Body of pancreas (tissue), 4 donors: ENCODE measurements at places on chromosomes 6 and 20.

DNA sequence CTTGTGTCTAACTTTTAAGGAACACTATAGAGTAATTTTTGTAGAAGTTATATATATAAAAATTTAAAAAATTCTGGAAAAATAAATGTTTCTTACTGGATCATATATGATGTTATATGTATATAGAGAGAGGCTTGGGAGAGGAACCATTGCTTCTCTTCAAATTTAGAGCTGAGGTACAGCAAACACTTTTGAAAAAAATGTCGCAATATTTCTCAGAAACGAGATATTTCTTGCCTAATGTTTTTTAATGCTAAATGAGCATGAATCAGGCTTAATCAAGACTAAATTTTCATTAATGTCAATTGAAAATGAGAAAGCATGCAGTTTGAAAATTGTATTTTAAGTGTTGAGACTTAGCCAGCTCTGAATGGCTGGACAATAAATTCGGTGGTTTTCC lies 2.6 kb downstream of the PKIB start:
- H3K27ac ChIP-seq: no peak overlapping the region
- H3K36me3 ChIP-seq: no peaks in the 10 kb centered on the region
- no peak for DNase-seq
- H3K4me3 ChIP-seq: no peak overlapping the region
- peaks cover 14% of the 10 kb centered on the region for H3K4me1 ChIP-seq
- no peaks in the 10 kb centered on the region for H3K27me3 ChIP-seq

GRCh38 chr6:38479331-38479730 lies 160.4 kb downstream of the BTBD9 start:
- H3K27ac ChIP-seq: no peak overlapping the region
- no peak overlapping the region for H3K4me3 ChIP-seq
- no peak for DNase-seq

GRCh38 chr6:105645958-105646357 lies 243.1 kb upstream of the PREP start:
- no peaks in the 10 kb centered on the region for H3K4me1 ChIP-seq
- no peaks in the 10 kb centered on the region for H3K36me3 ChIP-seq
- no peak overlapping the region for H3K4me3 ChIP-seq
- no peak overlapping the region for H3K27ac ChIP-seq

- no peak for DNase-seq
- H3K4me3 ChIP-seq: no peak overlapping the region
- H3K36me3 ChIP-seq: no peaks in the 10 kb centered on the region
- no peaks in the 10 kb centered on the region for H3K27me3 ChIP-seq
- no peak overlapping the region for H3K27ac ChIP-seq
These were observed 258.8 kb downstream of the SMOC2 start for GRCh38 chr6:168699631-168700295.

- no peak for DNase-seq
- no peak overlapping the region for H3K27ac ChIP-seq
- H3K36me3 ChIP-seq: no peaks in the 10 kb centered on the region
- no peak overlapping the region for H3K4me3 ChIP-seq
These were observed 75.3 kb upstream of the MRAP2 start for GRCh38 chr6:83958241-83958685.

GRCh38 chr6:46190889-46191288 lies 20.1 kb upstream of the ENPP5 start:
- no peaks in the 10 kb centered on the region for H3K4me1 ChIP-seq
- H3K36me3 ChIP-seq: no peaks in the 10 kb centered on the region
- H3K27me3 ChIP-seq: no peaks in the 10 kb centered on the region
- no peak overlapping the region for H3K4me3 ChIP-seq

DNA sequence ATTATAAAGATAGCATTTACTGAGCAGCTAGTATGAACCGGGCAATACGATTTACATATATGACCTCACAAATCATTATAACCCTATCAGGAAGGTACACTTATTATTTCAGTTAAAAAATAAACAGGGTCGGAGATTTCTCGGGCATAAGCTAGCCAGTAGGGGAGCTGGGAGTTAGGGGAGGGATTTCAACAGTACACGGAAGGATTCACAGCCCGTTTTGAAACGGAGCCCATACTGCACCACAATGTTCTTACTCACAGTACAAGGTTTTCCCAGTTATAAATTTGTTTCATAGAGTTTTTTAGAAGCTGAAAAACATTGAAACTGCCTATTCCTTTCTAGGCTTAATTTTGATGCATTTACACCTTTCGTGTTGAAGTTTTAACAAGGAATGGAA lies 607.1 kb downstream of the HDGFL1 start:
- DNase-seq: no peak
- H3K4me3 ChIP-seq: no peak overlapping the region
- H3K4me1 ChIP-seq: peaks cover 6% of the 10 kb centered on the region
- no peaks in the 10 kb centered on the region for H3K36me3 ChIP-seq

DNA sequence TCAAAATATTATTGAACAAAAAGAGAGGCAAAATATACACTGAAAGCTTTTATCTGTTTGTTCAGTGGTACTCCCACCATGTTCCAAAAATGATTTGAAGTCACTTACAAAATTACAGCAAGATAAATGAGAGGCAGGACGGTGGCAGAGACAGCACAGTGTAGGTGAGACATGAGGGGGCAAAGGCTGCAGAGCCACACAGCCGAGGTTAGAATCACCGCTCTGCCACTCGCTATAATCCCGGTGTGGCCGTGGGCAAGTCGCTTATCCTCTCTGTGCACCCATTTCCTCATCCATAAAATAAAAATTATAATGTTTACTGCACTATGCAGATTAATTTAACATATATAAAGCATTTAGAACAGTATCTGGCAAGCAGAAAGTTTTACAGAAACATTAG lies 140.1 kb upstream of the BEND6 start:
- no peak overlapping the region for H3K27ac ChIP-seq
- DNase-seq: no peak
- H3K4me3 ChIP-seq: no peak overlapping the region
- no peaks in the 10 kb centered on the region for H3K27me3 ChIP-seq
- no peaks in the 10 kb centered on the region for H3K4me1 ChIP-seq

GRCh38 chr20:546353-546752 lies 2.8 kb upstream of the CSNK2A1 start:
- H3K27ac ChIP-seq: no peak overlapping the region
- H3K27me3 ChIP-seq: no peaks in the 10 kb centered on the region
- no peak overlapping the region for H3K4me3 ChIP-seq
- no peaks in the 10 kb centered on the region for H3K36me3 ChIP-seq
- DNase-seq: no peak
- peaks cover 20% of the 10 kb centered on the region for H3K4me1 ChIP-seq

DNA sequence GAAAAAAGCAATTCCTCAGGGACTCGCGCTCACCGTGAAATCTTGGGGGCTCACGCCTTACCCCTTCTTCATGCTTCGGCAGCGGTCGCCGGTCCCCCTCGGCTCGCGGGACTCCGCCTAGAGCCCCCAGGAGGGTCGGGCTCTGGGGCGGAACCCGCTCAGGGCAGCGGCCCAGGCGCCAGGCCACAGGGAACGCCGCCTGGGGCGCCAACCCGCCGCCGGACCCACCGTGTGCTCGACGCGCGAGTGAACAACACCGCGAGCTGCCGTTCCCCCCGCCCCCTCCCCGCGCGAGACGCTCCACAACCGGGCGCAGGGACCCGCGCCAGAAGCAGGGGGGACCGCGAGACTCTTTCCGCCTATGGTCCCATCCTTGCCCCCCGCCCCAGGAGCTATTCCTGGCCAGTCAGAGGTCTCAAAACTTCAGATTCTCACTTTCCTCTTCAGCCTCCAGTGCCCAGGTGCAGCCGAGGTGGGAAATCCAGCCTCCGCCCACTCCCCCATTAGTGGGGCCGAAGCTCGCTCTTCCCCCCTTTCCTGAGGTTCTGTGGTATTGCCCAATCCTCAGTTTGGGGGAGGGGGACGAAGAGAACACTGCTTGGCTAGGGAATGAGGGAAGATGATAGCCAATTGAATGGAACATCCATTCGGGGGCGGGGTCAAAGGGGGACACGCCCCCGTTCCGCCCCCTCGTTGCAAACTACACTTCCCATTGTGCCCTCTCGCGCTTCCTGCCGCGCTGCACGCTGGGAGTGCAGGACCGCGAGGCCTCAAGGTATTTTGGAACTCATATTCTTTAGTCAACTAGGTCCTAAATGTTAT lies at the start of gene WASF1:
Gene WASF1, minus strand, starts transcription at position 265 of the 822 bp plus-strand sequence. CDS start 52,069 bp downstream, outside the sequence.
- H3K36me3 ChIP-seq: no peaks in the 10 kb centered on the region
- H3K27me3 ChIP-seq: no peaks in the 10 kb centered on the region
- peak within 1 kb of the TSS; percentile 65 for H3K27ac ChIP-seq
- H3K4me1 ChIP-seq: peaks cover 34% of the 10 kb centered on the region
- peak; percentile 96 for DNase-seq

DNA sequence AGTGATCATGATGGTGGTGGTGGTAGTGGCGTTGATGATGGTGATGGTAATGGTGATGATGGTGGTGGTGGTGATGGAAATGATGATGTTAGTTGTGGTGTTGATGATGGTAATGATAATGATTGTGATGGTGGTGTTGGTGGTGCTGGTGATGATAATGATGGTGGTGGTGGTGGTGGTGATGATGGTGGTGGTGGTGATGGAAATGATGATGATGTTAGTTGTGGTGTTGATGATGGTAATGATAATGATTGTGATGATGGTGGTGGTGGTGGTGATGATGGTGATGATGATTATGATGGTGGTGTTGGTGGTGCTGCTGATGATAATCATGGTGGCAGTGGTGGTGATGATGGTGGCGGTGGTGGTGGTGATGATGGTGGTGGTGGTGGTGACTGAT lies 51.4 kb downstream of the ARHGAP40 start:
- H3K4me1 ChIP-seq: no peaks in the 10 kb centered on the region
- no peaks in the 10 kb centered on the region for H3K27me3 ChIP-seq
- no peaks in the 10 kb centered on the region for H3K36me3 ChIP-seq
- H3K27ac ChIP-seq: no peak overlapping the region
- no peak for DNase-seq
- no peak overlapping the region for H3K4me3 ChIP-seq

GRCh38 chr6:125597411-125598253 lies 151.8 kb upstream of the HEY2 start:
- H3K27me3 ChIP-seq: no peaks in the 10 kb centered on the region
- no peaks in the 10 kb centered on the region for H3K4me1 ChIP-seq
- no peak for DNase-seq
- no peak overlapping the region for H3K27ac ChIP-seq

- H3K36me3 ChIP-seq: no peaks in the 10 kb centered on the region
- H3K27me3 ChIP-seq: no peaks in the 10 kb centered on the region
- no peaks in the 10 kb centered on the region for H3K4me1 ChIP-seq
- H3K27ac ChIP-seq: no peak overlapping the region
These were observed 146.9 kb downstream of the FUT9 start for GRCh38 chr6:96162711-96163120.

GRCh38 chr6:148461986-148462577 lies 119.4 kb downstream of the SASH1 start:
- peaks cover 6% of the 10 kb centered on the region for H3K4me1 ChIP-seq
- no peaks in the 10 kb centered on the region for H3K36me3 ChIP-seq
- no peak for DNase-seq
- H3K27me3 ChIP-seq: no peaks in the 10 kb centered on the region

DNA sequence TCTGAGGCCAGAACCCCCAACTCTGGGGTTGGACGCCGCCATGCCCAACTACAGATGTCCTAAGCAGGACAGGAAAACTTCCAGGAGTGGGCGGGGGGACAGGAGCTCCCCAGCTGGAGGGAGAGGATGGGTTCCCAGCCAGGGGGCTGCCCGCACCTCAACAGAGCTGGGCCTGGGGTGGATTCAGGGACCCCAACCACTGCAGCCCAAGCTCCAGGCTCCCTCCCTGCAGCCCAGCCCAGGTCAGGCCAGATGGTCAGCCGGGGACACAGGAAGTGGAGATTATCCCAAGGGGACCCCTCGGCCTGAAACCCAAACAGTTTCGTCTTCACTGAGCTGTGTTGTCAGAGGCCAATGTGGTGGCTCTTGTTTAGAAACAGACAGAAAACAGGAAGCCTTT lies 9.4 kb downstream of the LAMA5 start:
- H3K36me3 ChIP-seq: no peaks in the 10 kb centered on the region
- peak overlapping the region; percentile 76 for H3K27ac ChIP-seq
- H3K27me3 ChIP-seq: no peaks in the 10 kb centered on the region
- no peak overlapping the region for H3K4me3 ChIP-seq

DNA sequence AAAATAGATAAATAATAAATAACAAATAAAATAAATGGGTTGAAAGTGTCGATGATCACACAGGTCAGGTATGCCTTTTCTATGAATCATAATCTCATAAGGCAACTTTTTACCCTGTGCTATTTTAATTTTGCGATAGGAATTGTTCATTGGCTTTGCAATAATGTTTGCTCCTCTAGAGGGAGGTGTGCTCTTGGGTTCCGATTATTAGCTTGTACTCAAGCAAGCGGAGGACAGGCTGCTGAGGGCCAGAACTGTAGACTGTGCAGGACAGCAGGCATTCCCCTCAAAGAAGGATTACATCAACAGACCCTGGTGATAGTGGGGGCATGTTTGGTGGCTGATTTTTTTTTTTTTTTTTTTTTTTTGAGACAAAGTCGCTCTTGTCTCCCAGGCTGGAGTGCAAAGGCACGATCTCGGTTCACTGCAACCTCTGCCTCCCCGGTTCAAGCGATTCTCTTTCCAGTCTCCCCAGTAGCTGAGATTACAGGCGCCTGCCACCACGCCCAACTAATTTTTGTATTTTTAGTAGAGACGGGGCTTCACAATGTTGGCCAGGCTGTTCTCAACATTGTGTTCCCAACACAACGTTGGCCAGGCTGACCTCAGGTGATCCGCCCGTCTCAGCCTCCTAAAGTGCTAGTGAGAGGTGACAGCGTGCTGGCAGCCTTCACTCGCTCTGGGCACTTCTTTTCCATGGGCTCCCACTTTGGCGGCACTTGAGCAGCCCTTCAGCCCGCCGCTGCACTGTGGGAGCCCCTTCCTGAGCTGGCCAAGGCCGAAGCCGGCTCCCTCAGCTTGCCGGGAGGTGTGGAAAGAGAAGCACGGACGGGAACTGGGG lies 35.6 kb downstream of the RIOK1 start:
- no peaks in the 10 kb centered on the region for H3K27me3 ChIP-seq
- H3K27ac ChIP-seq: no peak overlapping the region
- H3K4me1 ChIP-seq: no peaks in the 10 kb centered on the region
- DNase-seq: peak; percentile 43

- no peak overlapping the region for H3K27ac ChIP-seq
- no peaks in the 10 kb centered on the region for H3K36me3 ChIP-seq
- H3K4me1 ChIP-seq: no peaks in the 10 kb centered on the region
- H3K27me3 ChIP-seq: no peaks in the 10 kb centered on the region
- DNase-seq: no peak
- no peak overlapping the region for H3K4me3 ChIP-seq
These were observed 6.4 kb downstream of the TIAM2 start for GRCh38 chr6:155001482-155001881.

DNA sequence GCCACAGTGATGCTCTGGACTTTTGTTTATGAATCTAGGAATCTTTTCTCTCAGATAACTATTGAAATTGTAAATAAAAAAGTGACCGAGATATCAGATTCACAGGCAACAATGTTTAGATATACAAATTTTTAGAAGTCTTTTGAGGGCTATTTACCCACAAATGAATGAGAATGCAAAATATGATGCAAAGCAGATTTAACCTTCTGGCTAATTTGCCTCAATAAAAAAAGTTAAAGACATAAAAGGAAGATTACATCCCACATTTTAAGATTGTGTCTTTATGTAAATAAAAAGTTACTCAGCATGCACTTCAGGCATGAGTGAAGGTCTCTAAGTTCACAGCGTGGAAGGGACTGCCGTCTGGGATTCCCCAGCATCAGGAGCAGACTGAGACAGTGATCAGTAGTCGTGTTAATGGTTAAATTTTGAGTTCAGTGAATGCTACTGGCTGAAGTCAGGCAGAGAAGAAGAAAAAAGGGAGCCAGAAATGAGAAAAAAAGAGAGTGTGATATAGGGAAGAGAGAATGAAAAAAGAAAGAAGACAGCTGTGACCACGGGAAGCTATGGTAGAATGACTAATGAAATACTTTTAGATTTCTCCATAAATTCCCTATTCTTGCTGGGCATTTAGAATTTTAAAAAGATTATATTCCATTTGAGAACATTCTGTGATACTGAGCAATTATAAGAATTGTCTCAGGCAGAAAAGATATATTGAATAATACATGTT lies 93.6 kb downstream of the MYB start:
- no peaks in the 10 kb centered on the region for H3K27me3 ChIP-seq
- H3K4me1 ChIP-seq: peaks cover 14% of the 10 kb centered on the region
- no peak for DNase-seq
- H3K4me3 ChIP-seq: no peak overlapping the region
- no peaks in the 10 kb centered on the region for H3K36me3 ChIP-seq
- H3K27ac ChIP-seq: no peak overlapping the region
